ENCODE measurements at places on chromosomes 5 and 9.

DNA sequence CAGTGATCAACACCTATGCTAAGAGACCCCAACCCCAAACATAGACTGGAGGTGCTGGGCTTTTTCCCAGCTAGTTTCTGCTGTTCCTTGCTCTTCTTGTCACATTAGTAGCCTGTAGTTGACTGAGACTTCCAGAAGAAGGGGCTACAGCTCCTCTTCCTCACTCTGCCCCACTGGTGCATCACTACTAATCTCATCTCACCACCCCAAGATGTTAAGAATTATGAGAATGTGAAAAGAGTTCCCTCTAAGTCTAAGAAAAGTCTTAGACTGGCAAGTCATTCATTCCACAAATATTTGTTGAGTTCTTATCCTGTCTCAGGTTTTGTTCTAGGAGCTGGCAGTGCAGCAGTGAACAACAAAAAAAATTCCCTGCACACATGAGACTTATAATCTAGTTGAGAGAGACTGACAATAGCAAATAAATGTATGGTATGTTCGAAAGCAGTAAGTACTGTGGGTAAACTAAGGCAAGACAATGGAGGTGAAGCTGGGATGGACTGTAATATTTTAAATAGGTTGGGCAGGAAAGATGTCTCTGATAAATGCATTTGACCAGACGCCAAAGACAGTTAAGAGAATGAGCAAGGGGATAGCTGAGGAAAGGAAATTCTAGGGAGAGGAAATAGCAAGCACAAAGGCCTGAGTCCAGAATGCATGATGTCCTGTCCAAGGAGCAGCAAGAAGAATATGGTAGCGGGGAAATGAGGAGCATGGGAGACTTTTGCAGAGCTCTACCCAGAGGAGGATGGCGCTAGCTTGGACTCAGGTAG is 92.3 kb downstream of the PTCD2 start:
- DNase-seq = no peak

- no peak for DNase-seq
Observed at GRCh38 chr5:32329395-32329834, 16.7 kb upstream of the MTMR12 start.

DNA sequence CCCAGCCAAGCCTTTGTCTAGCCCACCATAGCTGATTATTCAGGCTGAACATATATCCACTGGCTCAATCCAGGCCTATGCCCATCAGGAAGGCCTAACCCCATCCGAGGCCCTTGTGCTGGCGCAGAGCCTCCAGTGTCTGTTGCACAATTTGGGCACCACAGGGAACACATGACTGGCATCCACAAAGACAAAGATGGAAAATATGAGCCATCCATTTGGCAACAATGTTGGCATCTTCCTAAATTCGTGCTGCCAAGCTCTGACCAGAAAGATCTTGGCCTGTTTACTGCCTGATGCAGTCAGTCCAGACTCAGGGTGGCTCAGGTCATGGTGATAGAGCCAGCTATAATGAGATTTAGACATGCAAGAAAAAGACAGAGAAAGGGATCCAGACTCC is 233.8 kb downstream of the PIK3R1 start:
- no peak for DNase-seq

- no peak for DNase-seq
Observed at GRCh38 chr5:98891591-98891990, 37.2 kb downstream of the CHD1 start.

DNA sequence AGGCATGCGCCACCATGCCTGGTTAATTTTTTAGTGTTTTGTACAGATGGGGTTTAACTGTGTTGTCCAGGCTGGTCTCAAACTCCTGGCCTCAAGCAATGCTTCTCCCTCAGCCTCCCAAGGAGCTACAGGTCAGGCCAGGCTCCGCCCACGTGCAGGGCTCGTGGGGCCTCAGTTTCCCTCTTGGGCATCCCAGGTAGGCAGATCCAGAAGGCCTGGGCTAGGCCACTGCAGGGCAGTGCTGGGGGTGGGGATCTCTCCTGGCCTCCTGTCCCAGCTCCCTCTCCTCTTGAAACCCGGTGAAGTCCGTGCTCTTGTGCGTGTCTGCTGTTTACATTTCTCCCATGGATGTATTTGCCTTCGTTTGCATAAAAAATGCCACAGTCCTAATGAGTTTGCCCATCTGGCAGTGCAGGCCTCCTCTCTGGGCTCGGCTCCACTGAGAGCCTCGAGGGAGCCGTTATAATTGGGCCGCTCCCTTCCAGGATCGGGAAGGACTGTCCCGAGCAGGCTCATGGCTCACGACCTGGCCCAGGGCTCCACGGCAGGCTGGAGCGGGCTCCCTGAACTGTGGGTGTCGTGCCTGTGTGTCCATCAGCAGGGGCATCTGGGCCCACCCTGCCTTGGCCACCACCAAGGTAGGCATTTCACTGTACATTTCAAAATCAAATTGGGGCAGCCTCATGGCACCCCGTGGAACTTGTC is 52.6 kb upstream of the RUFY1 start:
- no peak for DNase-seq

- no peak for DNase-seq
Observed at GRCh38 chr5:84249918-84250630, 134.6 kb downstream of the EDIL3 start.
